ENCODE measurements at places on chromosomes 16 and 17. TPM values are rescaled to one million over a fixed set of nuclear protein-coding genes. Genes with fewer than 3 reads are reported as not detected.
A peak's percentile ranks its signal among the peaks of the same experiment; 100 is the strongest.

DNA sequence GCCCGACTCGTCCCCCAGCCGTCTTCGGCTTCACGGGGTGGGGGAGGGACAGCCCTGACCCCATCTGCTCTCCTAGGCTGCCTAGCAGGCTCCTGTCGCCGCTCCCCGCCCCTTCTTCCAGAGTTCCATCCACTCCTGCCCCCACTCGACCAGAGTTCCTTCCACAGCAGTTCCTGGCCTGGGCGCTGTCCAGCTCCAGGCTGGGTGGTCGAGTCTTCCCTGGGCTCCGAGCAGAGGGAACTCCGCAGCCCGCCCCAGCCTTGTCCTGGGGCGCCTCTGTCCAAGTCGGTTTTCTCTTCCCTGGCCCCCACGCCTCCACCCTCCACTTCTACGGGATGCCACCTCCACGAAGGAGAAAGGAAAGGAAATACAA is 1.4 kb downstream of the PYY start:
- no peak for DNase-seq

DNA sequence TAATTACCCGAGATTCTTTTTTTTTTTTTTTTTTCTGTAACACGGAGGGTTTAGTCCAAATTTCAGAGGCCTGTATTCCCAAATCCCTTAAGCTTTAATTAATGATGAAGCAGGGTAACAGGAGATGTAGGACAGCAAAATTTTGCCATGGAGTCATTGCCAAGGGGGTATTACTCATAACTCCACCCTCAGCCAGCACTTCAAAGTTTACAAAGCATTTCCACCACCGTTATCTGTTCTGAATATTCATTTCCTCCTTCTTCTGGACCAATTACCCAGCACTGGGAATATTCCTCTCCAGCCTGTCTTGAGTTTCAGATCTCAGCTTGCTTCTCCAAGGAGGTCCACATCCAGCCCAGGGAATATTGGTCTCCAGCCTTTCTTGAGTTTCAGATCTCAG is 747.5 kb upstream of the EEF2KMT start:
- DNase-seq, result no peak

- peak; percentile 84 for DNase-seq
Measured at GRCh38 chr17:69608808-69609472, 194.4 kb downstream of the MAP2K6 start.

The MARVELD3 gene
- total RNA-seq, result 0.89 TPM
